ENCODE measurements at places on chromosomes 5 and 9.

DNA sequence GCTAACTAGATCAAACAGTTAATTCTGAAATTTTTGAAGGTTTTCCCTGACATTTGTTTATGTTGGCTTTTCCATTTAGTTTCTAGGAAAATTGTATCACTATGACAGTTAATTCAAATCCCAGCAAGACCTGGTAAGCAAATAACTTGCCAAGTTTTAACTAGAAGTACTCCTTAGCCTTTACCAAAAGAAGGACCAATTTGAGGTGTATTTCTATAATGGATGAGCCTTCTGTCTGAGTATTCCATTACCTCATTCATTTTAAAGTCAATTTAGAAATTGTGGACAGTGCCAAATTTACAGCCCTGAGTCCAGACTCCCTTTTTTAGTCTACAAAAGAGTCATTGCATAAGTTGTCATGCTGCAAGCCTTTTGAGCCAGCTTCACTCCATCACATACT lies 687.6 kb downstream of the CETN3 start:
- no peak for DNase-seq

DNA sequence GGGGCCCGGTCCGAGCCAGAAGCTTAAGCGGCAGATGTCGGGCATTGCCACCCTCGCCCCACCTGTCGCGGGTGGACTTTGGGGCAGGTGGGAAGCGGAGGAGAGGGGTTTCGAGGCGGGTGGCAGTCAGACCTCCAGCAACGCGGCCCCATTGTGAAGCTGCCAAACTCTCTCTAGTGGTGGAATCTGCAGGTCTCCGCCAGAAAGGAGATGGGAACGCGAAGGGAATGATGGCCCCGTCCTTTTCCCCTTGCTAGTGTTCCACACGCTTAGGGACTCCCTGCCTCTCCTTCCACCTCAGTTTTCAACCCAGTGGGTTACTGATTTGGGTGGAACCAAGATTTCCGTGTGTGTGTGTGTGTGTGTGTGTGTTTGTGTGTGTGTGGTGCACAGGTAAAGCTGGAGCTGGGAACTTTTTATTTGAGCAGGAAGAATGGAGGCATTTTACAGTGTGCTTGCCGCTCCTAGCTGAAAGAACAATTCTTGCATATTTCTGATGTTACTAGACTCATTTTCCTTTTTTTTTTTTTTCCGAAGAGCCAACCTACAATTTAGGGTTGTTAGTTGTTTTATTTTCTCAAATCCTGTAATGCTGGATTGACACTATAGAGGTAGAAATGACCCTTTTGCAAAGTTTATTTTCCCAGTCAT lies 1.3 kb downstream of the MACIR start:
- no peak for DNase-seq

DNA sequence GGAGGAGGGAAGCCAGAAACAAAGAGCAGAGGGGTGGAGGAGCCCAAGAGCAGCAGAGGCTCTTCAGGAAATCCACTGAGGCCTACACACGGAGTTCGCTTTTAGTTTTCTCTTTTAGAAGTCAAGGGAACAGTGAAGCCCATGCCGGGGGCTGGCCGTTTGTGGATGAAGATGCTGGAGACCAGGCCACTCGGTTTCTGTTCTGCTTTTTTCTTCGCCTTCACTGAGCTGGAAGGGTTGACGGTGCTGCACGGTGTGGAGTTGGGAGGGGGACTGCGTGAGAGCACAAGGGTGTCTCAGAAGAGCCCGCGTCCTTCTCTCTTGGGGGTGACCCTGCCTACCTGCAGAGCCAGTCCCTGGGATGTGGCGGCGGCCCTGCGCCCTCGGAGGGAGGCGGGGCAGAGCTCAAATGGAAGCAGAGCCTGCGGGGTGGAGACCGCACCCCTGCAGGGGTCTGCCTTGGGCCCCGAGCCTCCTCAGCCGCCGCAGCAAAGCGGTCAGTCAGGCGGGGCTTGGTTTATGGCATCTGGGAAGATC lies 68.5 kb upstream of the CACNA1B start:
- DNase-seq = no peak

DNA sequence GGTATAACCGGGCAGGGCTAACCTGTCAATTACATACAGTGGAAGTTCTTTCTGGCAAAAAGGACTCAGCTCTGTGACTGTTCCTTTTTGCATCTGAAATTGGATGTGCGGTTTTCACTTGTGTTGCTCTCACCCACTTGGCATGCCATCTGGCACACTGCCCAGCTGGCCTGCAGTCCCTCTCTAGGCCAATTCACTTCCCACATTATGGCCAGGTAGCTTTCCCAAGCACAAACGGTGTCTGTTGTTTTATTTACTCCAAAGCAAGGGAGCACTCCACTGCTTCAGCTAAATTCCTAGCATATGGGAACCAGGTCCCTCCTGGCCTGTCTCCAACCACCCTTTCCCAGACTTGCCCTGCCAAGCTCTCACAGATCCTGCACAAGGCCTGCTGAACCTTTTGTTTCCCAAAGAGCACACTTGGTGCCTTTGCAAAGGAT lies 132.5 kb downstream of the SEMA6A start:
- DNase-seq = no peak

GRCh38 chr5:72847439-72847838 lies 31.0 kb downstream of the TNPO1 start:
- no peak for DNase-seq

DNA sequence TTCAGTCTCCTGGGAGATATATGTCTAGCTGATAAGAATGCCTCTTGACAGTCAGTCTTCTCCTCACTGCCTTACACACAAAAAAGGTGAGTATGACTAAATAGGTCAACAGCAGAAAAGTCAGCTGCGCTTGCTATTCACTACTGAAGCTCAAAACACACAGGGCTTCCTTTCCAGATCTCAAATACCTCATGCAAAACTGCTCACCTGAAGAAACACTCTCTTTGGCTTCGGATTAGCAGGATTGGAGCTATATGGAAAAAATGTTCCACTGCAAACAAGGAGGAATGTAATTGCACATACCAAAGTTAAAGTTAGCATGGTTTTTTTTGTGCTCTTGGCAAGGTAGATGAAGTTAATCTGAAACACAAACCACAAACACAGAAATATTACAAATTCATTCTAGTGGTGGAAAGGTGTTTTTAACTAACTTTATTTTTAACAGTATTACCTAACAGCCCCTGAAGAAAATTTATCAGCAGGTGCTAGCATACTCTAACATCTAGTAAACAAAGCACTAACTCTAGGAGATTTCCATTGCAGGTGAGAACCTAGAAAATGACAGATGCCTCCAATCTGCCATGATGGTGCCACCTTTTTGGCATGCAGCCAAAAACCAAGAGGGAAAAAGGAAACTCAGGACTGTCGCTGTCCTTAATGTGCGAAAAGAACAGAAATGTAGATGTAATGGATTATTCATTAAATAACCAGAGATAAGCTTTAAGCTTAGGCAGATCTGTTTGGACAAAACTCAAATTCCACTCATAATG lies 31.8 kb downstream of the ERMP1 start:
- no peak for DNase-seq

- DNase-seq = no peak
These were observed 205.9 kb downstream of the ANXA1 start for GRCh38 chr9:73357607-73358006.

DNA sequence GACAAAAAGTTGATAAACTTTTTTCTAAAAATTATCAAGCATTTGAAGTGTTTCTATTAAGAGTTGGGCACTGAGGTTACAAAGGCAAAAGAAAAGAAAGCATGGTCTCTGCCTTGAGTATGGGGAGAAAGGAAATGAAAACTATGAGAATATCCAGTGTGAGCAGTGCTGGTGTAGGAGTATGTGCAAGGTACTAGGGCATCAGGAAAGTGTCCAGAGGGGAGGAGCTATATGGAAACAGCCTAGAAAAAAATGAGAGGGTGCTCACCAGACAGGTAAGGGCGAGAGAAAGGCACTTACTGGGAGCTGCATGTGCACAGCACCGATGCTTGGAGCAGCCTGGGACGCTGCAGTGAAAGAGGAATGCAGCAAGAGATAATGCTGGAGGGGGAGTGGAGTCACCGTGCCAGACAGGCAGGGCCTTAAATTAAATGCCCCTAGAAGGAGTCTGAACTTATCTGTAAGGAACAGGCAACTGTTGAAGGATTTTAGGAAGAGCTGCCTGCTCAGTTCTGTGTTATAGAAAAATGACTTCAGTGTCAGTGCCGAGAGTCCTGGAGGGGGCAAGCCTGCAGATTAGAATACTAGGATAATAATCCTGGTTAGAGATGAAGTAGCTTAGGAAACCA lies 14.0 kb downstream of the MCC start:
- no peak for DNase-seq

GRCh38 chr9:12696931-12697622 lies 3.9 kb downstream of the TYRP1 start:
- DNase-seq = no peak

DNA sequence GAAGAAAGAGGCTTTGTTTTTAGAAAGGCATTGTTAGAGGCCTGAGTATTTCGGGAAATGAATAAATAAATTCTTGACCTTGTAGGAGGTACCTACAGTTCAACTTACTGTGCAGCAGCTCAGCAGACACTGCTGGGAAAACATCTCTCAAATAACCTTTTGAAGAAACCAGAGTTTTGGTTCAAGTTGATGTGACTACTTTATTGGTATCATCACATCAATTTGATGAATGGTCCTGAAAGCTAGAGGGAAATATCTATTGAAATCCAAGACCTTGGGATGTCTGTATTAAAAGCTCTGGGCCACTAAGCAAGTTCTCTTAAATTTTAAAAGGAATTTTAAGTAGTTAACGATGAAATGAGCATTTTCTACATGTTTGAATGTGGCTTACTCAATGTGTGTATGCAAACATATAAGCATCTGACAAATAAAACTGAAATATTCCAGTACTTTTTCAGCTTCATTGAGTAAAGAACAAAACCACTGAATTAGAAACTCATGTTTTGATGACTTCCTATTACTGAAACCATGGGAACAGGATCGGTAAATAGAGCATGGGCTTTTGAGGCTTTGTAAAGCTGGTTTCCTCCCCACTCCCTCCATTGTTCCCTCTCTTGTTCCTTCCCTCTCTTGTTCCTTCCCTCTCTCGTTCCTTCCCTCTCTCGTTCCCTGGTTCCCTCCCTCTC lies 36.7 kb downstream of the SLC27A6 start:
- no peak for DNase-seq

DNA sequence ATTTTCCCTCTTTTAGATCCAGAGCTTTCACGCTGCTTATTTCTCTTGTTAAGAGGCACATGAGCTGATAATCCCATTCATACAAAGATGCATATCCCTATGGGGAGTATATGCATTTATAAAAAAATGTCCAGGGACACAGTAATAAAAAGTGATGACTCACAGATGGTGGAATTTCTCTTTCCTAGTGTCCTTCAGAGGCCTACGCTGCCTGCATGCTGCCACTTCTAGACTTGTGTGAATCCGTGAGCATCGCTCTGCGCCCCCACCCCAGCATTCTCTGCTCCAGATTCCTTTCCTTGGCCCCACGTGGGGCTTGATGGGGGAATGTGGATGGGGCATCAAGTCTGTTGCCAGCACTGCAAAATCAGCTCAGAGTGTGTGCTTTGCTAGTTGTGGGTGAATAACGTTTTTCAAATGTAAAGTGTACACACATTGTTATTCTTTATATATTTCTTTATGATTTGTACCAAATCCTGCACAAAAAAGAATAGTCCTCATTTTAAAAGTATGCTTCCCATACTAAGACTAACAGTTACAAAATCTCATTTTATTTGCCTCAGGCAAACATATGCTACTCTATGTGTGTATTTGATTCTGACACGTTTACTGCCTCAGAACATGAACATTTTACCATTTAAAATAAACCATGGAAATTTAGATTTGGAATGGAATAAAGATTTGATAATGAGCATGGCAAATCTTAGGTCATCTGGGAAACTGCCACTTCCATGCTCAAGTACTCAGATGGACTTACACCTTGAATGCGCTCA lies 22.4 kb upstream of the RASGRF2 start:
- DNase-seq = no peak

- no peak for DNase-seq
These were observed 262.1 kb upstream of the KLF4 start for GRCh38 chr9:107751567-107752210.

DNA sequence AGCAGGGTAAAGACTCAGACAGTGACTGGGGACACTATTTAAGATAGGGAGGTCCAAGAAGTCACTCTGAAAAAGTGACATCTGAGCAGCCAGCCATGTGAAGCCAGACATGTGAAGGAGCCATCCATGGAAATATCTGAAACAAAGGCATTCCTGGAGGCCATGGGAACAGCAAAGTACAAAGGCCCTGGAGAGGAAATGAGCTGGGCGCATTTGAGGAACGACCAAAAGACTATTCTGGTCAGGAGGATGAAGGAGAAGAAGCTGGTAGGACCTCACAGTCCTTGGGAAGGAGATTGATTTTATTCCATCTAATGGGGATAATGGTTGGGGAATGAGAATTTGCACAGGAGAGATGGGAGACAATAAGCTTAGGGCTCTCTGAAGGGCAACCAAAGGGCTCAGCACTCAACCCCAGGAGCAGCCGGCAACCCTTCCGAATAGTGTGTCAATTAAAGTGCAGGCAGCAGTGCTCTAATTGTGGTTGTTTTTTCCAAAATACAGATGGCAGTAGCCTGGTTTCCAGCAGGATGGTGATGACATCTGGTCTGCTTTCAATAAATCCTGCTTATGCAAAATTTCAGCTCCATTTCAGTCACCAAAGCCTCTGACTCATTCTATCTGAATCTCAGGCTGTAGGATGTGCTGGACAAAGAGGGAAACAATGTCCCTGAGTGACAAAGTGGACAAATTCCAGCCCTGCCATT lies 26.7 kb downstream of the FOXI1 start:
- no peak for DNase-seq

DNA sequence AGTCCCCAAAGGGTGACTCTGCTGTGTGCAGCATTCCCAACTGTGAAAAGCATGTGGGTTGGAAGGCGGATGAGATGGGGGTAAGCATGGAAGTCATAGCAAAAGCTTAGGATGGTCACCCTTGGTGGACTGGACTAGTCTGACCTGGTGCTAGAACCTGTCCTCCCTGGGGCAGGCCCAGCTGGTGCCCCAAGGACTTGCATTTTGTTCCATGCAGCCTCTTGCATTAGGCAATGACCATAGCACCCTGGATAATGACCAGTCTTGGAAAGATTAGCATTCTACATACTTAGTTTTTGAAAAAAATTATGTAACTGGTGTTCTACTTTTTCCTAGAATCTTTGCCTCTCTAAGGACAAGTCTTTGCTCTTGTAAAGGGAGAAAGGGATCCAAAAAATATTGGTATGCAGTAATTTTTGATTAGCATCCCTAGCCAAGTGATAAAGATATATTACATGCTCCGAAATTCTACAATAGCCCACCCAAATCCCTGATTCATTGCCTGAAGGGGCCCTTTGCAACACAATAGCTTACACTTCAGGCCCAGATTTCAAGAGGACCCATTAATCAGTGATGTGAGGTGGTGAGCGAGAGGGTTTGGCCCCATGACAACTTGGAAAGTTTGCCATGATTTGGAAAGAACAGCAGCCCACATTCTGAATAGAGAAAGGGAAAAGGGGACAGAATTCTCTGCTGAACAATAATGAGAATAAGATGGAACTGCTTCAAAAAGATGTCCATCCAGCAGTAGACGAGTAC lies 93.3 kb upstream of the CD180 start:
- no peak for DNase-seq
